ENCODE measurements at places on chromosomes 1 and 21. TPM values are rescaled to one million over a fixed set of nuclear protein-coding genes. Genes with fewer than 3 reads are reported as not detected.

ABCA4 gene
- total RNA-seq: under 0.01 TPM

CD101 gene
- 0.20 TPM for total RNA-seq

ZNF670 gene
- total RNA-seq: 3.3 TPM

RIPK4 gene
- total RNA-seq: not detected
